ENCODE measurements at places on chromosomes 5 and 9.

- no peak for DNase-seq
These were observed 763.7 kb upstream of the GRAMD2B start for GRCh38 chr5:125659316-125660023.

- DNase-seq, result no peak
These were observed 25.8 kb upstream of the PRXL2C start for GRCh38 chr9:96680812-96681499.

GRCh38 chr9:104981543-104982129 is 53.7 kb upstream of the ABCA1 start:
- DNase-seq, result no peak

GRCh38 chr9:136942881-136943230 is 1.7 kb downstream of the FBXW5 start:
- DNase-seq, result no peak

- no peak for DNase-seq
These were observed 204.5 kb downstream of the RGS3 start for GRCh38 chr9:113668061-113668460.

DNA sequence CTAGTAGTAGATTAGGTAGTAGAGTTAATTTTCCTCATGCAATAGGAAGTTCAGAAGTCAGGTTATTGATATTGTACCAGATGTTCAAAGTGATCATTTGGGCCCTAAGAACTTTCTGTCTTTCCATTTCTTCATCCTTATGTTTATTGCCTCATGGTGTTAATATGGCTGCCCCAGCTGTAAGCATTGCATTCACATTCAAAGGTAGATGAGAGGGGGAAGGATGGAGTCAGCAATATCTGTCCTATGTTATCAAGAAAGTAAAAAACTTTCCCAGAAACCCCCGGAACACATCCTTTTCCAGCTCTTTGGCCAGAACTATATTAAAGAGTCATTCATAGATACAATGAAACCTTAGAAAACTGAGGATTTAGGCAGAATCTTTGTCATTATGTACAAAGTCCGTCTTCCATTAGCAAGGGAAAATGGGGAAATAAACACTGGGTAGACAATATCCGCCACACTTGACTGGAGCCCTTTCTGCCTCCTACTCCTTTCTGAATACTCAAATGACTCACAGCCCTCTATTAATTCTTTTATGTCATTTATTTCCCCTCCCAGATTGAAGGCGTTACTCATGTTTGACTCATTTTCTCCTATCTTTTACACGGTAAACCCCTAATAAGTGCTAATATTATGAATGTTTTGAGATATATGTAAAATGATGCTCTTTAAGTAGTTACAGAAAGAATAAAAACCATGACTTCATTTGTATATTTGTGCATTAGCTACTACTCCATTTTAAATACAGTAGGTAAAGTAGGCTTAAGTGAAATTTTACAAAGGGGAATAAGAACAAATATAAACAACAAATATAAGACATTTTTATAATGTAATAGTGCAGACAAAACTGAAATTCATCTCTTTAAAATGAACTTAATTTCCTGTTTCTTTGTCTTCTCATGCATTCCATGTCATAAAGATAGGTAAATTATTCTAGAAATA is 127.6 kb downstream of the SLF1 start:
- no peak for DNase-seq

DNA sequence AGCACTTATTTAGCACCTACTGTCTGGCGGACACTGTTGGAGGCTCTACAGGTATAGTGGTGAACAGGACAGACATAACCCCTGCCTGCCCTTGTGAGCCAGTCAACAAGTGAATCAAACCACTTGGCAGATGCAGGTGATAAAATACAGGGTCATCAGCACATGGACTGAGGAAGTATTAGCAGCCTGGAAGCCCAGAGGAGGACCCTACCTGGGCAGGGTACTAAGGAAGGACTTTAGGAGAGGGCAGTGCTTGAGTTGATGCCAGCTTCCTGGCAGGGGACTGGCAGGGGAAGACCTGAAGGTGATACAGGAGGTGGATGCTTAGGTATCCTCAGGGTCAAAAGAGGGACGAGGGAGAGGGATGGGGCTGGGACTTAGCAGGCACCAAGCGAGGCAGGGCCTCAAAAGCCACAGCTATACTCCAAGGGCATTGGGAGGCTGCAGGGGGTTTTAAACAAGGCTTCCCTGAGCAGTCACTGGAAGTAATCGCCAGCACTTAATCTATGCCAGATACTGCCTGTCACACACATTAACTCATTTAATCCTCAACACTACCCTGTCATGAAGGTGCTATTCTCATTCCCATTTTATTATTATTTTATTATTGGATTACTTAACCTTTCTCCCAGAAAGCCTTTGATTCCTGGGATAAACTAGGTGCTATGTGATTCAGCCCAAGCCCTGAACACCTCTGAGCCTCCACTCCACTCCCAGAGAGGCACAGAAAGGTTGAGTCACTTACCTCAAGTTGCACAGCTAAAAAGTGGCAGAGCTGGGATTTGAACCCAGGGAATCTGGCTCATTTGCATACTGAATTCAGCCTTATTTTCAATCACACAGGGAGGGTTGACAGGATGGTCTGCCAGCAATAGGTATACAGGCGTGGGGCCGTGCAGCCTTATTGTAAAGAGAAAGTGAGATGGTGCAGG is 63.8 kb upstream of the ORM1 start:
- DNase-seq, result no peak

DNA sequence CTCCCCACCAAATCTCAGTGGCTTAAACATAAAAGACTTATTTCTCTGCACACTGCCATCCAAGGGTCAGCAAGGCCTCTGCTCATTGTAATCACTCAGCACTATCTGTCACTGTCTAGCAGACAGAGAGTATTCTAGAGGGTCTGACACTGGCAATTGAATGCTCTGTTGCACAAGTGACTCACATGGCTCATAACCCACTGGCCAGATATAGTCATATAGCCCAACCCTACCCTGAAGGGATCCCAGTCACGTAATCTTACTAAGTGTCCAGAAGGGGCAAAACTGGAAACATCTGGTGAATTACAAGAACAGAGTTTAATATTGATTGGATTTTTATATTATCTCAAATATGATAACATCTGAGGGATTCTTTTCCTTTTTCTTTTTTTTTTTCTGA is 80.7 kb downstream of the TSSK1B start:
- DNase-seq, result no peak

DNA sequence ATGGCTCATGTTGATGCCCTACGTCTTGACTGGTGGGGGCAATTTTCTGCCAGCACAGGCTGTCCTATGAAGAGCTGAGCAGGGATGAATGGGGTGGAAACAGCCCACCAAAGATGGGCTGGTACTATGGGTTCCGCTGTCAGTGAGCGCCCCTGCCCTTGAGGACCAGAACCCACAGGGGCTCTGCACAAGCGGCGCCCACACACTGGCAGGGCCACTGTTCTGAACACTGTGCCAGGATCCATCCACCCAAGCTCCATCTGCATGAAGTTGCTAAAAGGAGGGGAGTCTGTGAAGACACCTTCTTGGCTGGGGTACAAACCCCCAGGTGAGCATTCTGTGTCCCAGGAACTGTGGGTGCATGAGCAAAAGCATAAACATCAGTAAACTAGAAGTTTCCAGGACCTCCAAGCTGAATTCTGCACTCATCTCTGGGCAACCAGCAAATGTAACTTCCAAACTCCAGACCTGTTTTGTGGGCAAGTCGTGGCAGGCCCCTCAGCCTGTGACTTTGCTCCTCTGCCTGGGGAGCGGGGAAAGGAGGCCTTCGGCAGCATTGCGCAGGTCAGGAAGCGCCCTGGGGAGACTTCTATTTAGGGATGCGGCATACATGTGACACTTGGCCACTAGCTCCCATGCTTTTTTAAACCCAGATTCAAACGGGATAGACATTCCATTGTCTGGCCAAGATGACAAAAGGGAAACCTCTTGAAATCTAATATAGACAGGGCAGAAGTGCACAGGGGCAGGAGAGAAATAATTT is 48.9 kb downstream of the PTPN3 start:
- DNase-seq, result no peak

GRCh38 chr5:40481241-40481640 is 198.5 kb upstream of the PTGER4 start:
- no peak for DNase-seq

DNA sequence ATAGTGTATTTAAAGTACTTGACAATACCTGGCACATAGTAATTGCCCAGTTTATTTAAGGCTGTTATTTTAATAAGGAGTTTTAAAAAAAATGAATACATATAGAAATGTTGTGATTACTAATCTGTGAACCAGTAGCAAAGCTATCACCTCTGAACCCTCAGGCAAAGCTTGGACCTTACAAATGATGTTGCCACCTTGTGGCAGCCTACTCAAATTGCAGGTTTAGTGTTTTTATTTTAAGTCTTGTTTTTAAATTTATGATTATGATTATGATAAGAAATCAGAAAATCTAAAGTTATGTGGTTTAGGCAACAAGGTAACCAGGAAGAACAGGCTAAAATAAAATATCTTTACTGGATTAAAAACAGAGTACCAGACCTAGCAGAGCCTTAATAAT is 35.8 kb downstream of the PPARGC1B start:
- no peak for DNase-seq

DNA sequence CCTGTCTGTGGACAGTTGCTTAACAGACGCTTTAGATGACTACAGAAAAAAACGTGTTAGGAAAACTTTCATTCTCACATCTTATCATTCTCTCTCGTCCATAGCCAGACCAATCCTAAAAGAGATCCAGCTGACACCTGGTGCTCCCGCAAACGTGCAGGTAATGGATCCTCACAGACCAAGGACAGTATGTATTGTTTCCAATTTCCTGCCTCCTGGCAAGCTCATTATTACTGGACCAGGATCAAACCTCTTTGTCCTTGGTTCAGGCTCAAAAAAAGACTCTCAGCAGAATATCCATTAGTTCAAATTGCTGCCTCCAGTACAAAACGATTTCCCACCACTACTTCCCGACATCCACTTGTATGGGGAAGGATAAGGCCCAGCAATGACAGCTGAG is 62.4 kb downstream of the SERINC5 start:
- peak; percentile 16 for DNase-seq

GRCh38 chr5:39759701-39760100 is 334.9 kb upstream of the DAB2 start:
- no peak for DNase-seq

DNA sequence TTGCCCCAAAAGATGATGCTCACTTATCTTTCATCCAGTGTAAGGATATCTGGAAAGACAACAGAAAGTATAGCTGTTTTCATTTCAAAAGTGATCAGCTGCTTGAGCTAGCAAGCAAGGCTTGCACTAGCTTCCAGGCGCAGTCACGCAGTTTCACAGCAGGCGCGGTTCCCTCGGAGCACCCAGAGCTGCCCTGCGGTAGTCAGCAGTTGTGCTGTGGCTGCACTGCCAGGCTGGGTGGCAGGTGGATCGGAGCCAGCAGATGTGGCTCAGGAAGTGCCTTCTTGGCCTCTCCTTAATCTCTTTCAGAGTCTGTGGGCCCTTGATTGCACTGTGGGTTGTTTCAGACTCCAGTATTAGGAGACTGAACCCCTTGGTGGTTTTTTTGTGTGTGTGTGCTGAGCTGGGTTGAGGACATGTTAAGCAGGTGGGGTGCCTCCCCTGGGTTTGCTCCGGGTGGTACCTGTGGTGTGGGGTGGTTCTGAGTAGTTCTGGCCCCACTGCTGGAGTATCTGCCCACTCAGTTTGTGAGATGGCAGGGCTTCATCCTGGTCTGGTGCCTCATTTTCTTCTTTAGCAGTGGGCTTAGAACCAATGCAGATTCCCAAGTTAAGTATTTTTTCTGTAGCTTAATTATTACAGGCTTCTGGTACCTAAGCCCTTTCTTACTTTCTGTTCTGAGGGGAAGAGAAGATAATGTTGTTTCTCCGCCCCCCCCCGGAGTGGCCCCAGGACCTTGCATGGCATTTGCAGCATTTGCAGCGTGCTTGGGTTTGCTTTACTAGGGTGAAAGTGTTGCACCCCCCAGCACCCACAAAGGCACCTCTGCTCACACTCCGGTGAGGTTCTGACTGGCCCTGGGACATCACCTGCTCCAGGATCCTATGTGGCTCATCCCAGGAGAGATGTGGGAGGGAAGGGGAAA is 16.4 kb downstream of the TENT4A start:
- DNase-seq, result peak; percentile 65

- no peak for DNase-seq
These were observed 80.0 kb upstream of the LRRTM2 start for GRCh38 chr5:138955013-138955660.

- DNase-seq, result no peak
These were observed 45.4 kb downstream of the RAB14 start for GRCh38 chr9:121156263-121156731.

- no peak for DNase-seq
These were observed 1.9 kb upstream of the SLC44A1 start for GRCh38 chr9:105242557-105242956.

GRCh38 chr9:81665322-81665871 is 23.9 kb downstream of the TLE1 start:
- no peak for DNase-seq

DNA sequence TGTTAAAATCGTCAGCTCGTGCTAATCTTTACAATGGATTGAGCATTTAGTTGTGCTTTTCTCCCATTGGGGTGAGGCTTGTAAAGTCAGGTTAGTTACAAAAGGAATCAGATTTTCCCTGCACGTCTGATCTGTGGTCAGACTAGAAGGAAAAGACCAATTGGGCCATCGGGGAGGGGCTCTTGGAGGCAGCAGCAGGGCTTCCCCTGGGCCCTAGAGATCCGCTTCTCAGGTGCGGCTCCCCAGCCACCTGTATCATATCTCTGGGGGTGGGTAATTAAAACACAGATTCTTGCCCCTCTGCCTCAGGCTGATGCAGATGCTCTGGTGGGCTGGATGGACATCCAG is 200.3 kb downstream of the HSPA4 start:
- DNase-seq, result no peak

DNA sequence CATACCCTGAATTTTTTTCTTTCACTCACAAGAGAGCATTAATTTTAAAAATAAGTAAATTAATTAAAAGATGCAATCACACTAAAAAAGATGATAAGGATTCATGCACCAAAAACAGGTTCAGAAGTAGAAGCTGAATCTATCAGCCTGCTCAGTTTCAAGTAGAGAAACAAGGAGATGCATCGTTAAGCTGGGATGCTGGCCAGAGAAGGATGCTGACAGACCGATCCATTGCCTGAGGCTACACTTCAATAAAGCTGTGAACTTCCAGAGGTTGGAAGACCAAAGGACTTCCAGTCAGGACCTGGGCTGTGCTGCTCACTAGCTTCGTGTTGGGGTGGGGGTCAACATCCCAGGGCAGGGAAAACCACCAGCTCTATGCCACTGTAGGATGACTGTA is 457.7 kb downstream of the EFNA5 start:
- DNase-seq, result no peak

Measured in NCI-H2107 (cell line).